ENCODE measurements at places on chromosomes 7 and 10.
A peak's percentile ranks its signal among the peaks of the same experiment; 100 is the strongest.

DNA sequence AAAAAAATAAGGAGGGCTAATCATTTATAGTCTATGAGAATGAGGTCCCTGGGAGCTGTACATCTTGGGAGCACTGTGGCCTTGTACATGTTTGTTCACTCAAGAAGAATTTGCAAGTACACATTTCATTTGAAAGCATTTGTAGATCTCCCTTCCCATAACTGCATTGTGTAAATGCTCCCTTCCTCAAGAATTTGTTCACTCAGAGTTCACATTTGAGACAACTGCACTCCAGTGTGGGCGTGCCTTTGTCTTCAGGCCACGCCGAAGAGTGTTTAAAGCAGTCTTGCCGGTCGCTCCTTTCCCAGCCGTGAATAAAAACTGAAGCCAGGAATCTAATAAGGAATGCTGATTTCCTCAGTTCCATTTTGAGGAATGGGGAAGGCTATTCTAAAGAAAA lies 291.1 kb upstream of the LYZL1 start:
- DNase-seq: no peak

GRCh38 chr10:44395396-44395795 lies 10.5 kb upstream of the CXCL12 start:
- no peak for DNase-seq

DNA sequence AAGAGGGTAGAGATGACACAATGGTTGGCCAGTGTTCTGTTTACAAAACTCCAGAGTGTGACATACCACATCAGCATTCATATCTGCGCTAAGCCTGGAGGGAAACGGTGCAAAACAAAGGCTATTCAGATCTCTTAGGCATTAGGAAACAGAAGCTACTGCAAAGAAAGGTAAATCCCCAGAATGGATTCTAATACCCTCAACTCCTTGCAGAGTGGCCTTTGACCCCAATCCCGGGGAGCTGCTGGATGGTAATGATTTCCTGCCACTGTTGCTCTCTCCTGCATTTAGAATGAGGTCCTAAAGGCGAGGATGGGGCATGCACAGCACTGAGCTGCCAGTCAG lies 65.2 kb downstream of the AOAH start:
- peak; percentile 67 for DNase-seq

- DNase-seq: no peak
These were observed 27.1 kb upstream of the TTYH3 start for GRCh38 chr7:2604608-2605174.

- DNase-seq: no peak
These were observed 18.9 kb downstream of the HNRNPA2B1 start for GRCh38 chr7:26181474-26182227.
